ENCODE measurements at places on chromosomes 3 and 15.
A peak's percentile ranks its signal among the peaks of the same experiment; 100 is the strongest.

- no peak for DNase-seq
Measured at GRCh38 chr15:63973212-63974009, 72.9 kb downstream of the DAPK2 start.

DNA sequence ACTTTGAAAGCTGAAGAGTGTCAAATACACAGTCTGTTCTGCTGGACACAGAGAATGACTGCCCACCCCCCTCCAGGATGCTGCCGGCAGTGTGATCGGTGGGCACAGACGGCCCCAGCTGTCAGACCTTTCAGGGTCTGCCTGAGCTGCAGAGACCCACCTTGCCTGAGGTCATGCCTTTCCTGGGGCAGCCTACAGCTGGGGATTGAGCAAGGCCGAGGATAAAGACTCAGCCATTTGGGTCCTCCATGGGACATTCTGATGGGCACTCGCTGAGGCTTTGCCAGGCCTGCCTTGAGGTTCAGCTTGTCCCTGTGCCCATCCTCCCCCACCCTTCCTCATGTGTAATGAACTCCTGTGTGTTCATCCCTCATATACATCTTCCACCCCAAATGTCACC lies 102.3 kb upstream of the SMAD3 start:
- DNase-seq, result no peak

DNA sequence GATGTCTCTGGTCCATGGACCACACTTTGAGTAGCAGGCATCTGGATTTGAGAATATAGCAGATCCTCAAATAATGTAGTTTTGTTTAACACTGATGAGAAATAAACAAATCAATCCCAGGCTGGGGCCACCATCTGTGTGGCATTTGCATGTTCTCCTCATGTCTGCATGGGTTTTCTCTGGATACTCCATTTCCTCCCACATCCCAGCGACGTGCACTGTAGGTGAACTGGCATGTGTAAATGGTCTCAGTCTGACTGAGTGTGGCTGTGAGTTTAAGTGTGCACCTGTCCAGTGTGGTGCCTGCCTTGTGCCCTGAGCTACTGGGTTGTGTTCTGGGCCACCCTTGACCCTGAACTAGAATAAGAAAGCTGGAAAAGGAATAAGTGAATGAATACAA lies 66.3 kb upstream of the NANOGP8 start:
- no peak for DNase-seq

DNA sequence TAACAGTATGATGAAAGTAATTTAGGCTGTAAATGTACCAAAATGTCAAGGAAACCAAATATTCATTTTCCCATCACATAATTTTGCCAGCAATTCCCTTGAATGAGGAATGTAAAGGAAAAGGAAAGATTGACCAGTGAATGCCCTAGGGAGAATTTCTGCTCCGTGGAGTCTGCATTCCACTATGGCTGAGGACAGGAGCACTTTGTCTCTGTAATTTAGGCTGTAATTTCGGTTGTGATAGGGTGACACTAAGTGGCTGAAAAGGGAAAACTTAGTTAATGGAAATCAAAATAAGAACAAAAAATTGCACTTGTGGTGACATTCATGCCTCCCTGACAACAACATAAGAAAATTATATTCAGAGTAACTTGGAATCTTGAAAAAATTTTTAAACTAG lies 8.3 kb upstream of the TMEM207 start:
- DNase-seq, result no peak

DNA sequence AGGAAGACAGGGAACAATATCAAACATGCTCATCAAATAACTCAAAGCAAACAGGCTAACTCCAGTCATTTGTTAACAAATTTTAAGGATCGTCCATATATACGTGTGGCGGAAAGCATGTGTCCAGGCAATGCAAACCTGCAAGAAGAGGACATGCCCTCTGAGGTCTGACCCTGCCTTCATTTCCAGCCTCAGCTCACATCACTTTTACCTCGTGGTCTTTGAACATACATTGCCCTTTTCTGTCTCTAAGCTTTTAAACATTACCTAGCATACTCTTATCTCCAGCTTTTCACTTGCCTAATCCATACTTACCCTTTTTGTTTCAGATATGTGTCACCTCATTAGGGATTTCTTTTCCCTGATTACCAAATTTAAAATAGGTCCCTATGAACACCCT lies 944.4 kb downstream of the ROBO1 start:
- no peak for DNase-seq

- no peak for DNase-seq
Measured at GRCh38 chr3:15929944-15930571, 132.3 kb upstream of the ANKRD28 start.

DNA sequence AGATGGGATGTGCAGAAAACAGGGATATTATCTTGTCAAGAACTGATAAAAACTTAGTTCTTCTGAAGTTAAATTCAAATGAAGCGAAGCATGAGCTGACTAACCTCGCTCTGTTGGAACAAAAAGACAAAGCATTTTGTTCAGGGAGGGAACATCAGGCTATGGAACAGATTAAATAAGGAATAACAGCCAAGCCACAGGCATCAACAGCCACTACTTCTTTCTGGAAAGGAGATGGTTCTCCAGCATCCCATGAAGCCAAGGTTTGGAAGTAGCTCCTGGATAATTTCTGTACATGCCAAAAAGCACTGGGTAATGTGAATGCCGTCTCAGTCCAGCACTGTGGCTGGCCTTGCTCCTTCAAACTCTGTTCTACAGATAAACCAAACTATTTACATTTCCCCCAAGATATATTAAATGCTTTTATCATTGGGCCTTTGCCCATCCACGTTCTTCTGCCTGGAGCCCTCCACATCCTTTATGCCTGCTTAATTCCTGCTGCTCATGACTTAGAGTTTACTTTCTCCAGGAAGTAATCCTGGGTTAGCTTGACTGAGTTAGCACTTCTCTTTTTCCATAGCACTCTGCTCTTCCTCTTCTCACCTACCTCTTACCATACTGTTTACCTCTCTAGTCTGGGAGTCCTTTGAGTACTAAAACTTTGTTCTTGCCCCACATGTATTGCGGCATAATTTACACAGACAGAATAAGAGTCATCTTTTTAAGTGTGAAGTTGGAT lies 232.0 kb downstream of the CLSTN2 start:
- DNase-seq, result no peak

DNA sequence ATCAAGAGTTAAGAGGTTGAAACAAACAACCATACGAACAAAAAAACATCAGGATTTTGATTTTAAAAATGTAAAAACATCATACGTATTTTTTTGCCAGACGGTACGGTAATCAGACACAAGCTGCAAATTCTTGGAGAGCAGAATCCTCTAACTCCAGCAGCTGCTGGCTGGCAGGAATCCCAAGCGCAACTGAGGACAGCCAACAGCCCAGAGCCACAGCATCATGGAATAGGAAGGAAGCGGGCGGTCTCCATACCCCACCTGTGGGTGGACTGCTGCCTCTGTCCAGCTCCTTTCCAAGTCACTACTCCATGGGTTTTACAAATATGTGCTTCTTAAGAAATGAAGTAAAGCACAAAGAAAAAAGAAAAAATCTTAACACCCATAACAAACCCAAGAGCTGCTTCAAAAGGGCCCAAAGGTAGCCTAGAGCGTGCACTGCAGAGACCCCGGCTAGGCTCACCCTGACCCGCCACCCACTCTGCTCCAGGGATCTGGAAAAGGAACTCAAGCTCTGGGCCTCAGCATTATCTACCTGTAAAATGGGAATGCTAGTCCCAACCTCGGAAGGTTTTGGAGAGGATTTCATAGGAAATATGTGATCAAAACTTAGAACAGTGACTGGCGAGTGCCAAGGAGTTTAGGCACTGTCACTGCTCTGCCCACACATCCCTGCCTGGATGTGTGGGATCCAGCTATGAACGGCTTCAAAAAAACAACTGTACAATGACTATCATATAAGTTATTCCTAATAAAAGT lies 33.4 kb downstream of the ZXDC start:
- peak; percentile 41 for DNase-seq

DNA sequence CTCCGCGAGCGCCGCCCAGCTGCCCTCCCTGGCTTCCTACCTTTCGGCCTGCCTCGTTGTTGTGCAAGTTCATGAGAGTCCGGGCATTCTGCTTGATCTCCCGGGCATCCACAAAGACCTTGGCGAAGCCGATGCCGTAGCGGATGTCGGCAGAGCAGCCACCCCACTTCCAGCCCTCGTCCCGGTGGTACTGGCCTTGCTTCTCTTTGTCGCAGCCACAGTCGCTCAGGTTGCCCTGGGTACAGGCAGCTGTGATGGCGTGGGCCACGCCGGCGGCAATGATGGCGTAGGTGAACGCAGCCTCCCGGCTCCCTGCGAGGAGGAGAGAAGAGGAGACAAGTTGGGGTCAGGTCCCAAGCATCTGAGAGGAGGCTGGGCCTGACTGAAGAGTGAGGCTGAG lies 25.4 kb downstream of the WNT7A start:
- DNase-seq, result no peak

All from frontal cortex (tissue), 4 donors.